Activated T-cell treated with anti-CD3 and anti-CD28 coated beads, Interleukin-2, amount 50 U/mL, for 24 hours (primary cell): ENCODE measurements at places on chromosomes 13 and 19.

GRCh38 chr13:59211606-59212005, 952.1 kb downstream of the DIAPH3 start:
- DNase-seq: no peak

DNA sequence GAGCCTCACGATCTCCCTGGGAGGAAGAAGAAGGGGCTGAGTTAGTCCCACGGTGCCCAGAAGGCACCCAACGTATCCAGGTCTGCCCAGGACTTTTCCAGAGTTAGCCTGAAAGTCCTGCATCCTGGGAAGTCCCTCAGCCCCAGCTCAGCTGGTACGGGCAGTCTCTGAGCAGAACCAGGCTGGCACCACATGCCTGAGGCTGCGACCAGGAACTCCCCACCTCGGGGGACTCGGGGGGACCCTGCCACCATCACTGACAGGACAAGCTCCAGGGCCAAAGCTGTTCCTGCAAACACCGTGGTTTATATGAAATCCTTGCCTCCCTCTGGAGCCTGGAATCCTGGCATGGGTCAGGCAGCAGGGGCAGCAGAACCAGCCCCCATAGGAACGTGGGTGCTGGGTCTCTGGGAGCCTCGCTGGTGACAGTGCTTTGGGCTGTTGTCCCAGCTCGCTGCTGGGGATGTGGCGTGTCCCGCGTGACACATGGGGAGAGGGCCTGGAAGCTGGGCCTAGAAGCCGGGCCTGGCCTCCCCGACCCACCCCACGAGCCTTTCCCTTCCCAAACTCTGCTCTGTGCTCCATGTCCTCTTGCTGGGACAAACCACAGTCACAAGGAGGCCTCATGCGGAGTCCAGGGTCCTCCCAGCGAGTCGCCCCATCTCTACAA, 55.5 kb downstream of the GNG7 start:
- DNase-seq: no peak

GRCh38 chr19:36605877-36606478, 865 bp downstream of the ZNF382 start:
- no peak for DNase-seq

DNA sequence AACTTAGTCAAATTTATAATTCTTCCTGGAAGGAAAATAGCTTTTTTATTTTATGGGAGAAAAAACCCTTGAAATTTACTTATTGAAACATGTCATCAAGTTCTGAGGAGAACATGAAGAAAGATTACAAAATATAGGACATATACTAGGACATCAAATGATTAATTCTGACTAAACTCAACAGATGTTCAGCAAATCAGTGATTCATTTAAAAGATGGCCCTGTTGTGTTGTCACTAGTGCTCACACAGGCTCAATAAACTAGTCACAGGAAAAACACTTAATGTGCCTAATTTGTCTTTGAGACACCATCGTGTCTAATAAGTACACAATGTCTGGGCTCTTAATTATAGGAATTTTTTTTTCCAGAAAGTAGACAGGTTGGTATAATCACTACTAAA, 223.8 kb upstream of the TMTC4 start:
- DNase-seq: no peak

DNA sequence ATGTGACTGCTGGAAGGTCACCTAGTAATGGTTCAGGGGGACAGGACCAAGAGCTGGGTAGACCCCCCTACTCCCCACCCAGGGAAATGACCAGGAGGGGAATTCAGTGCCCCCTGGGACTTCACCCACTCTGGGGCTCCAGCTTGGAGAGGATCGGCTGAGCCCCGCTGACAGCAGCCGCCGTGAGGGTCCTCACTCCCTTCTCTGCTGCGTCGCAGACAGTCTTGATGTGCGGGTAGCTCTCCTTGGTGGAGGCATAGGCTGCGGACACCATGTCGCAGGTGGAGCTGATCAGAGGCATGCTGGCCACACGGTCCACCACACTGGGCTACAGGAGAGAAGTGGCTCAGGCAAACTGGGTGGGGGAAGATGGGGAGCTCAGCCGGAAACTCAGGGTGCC, 7.8 kb downstream of the PLIN3 start:
- no peak for DNase-seq

GRCh38 chr13:24659239-24659638, 21.0 kb upstream of the ATP12A start:
- DNase-seq: no peak

GRCh38 chr13:112713517-112714253, 23.8 kb downstream of the ATP11A start:
- DNase-seq: no peak

GRCh38 chr13:63435667-63436324, 2020.1 kb upstream of the PCDH20 start:
- DNase-seq: no peak
